ENCODE measurements at places on chromosomes 2 and 18. TPM values are rescaled to one million over a fixed set of nuclear protein-coding genes. Genes with fewer than 3 reads are reported as not detected.

- no peak for DNase-seq
- H3K4me1 ChIP-seq: no peaks in the 10 kb centered on the region
- no peaks in the 10 kb centered on the region for H3K36me3 ChIP-seq
- H3K27ac ChIP-seq: no peak overlapping the region
- no peaks in the 10 kb centered on the region for H3K27me3 ChIP-seq
- H3K4me3 ChIP-seq: no peak overlapping the region
These were observed 175.5 kb upstream of the TPO start for GRCh38 chr2:1237783-1238182.

Gene GPR17
- 0.53 TPM for total RNA-seq

DNA sequence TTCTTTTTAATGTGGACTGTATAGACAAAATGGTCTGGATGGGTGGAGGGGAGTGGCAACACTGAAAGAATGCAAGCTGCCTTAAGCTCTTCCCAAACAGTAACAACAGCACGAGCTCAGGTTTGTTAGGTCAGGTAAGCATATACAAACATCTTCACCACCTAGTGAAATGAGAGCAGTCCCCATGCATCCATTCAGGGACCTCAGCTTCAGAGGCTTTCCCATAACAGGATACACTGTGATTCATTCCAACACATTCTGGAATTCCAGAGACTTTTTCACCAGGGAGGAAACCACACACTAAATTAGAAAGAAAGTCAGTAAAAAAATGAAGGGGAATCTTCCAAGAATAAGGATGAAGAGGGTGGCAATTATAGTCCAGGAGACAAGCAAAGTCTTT lies 50.4 kb upstream of the BZW1 start:
- no peak overlapping the region for H3K27ac ChIP-seq
- H3K27me3 ChIP-seq: no peaks in the 10 kb centered on the region
- H3K36me3 ChIP-seq: no peaks in the 10 kb centered on the region
- no peaks in the 10 kb centered on the region for H3K4me1 ChIP-seq
- no peak for DNase-seq

DNA sequence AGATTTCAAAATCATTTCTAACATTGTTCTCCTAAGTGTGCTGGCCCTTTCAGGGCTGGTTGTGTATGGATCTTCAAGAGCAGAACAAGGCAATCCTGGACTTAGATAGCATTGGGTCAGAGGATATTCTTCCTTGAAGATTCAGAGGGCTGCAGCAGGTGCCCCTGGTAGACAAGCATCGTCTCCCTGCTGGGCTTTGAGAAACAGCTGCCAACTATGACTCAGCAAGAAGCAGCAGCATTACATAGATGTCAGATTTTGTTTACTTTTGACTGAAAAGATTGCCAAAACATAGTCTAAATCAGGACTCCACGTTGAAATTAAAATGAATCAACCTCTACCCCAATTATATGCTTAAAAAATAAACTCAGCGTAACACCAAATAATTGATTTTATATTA lies 618.8 kb downstream of the SOCS6 start:
- no peak overlapping the region for H3K4me3 ChIP-seq
- no peak for DNase-seq
- no peaks in the 10 kb centered on the region for H3K27me3 ChIP-seq
- H3K4me1 ChIP-seq: no peaks in the 10 kb centered on the region
- no peaks in the 10 kb centered on the region for H3K36me3 ChIP-seq

Gene CD8B2
- 0.09 TPM for total RNA-seq

GRCh38 chr18:6624661-6625311 lies 104.7 kb upstream of the ARHGAP28 start:
- peak; percentile 90 for DNase-seq
- H3K36me3 ChIP-seq: no peaks in the 10 kb centered on the region
- H3K27me3 ChIP-seq: no peaks in the 10 kb centered on the region
- H3K27ac ChIP-seq: peak overlapping the region; percentile 66

DNA sequence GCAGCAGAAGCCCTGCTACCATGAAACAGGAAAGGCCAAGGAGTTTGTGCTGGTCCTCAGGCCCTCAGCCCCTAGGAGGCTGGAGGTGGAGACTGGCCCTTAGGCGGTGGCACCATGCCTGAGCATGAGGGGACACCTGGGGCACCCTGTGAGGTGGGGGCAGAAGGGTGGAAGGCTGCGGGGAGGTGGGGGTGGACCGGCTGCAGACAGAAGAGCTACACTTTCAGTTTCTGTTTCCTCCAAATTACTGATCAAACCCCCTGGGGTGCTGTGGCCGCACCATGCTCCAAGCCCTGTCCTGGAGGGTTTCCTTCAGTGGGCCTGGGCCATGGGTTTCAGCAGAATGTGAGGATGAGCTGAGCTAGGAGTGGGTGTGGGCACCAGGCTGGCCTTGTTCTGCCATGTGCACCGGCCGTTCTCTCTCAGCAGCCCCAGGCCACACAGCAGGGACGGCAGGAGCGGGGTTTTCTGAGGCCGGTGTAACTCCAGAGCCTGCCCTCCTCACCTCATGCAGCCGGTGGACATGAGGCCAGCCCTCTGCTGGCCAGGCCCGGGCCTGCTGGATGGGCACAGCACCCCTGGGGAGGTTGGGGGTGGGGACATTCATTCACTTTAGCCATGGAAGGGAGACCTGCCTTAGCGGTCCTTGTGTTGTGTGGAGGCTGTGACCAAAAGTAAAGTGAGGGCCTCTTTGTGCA lies 51.5 kb downstream of the PLEKHB2 start:
- H3K27me3 ChIP-seq: no peaks in the 10 kb centered on the region
- no peak for DNase-seq
- no peak overlapping the region for H3K27ac ChIP-seq
- H3K4me1 ChIP-seq: no peaks in the 10 kb centered on the region
- no peaks in the 10 kb centered on the region for H3K36me3 ChIP-seq
- no peak overlapping the region for H3K4me3 ChIP-seq

- peak; percentile 48 for DNase-seq
- H3K36me3 ChIP-seq: peaks cover 55% of the 10 kb centered on the region
- H3K4me3 ChIP-seq: no peak overlapping the region
- peaks cover 17% of the 10 kb centered on the region for H3K27me3 ChIP-seq
- H3K4me1 ChIP-seq: peaks cover 59% of the 10 kb centered on the region
These were observed 17.2 kb downstream of the SPEG start for GRCh38 chr2:219451661-219452360.

DNA sequence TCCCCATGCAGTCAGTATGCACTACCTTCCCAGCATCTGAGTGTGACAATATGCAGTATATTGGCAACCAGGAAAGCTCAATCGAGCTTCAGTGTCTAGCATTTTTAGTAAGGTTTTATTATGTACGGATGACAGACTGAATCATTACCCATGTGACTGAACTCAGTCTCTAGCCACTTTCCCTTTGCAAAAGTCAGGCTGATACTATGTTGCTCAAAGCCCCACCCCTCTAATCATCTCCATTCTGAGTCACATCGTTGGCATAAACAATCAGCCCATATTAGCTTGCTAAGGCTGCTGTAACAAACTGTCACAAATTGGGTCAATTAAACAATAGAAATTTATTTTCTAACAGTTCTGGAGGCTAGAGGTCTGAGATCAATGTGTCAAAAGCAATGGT lies 25.8 kb upstream of the SRD5A2 start:
- H3K4me1 ChIP-seq: no peaks in the 10 kb centered on the region
- H3K27me3 ChIP-seq: no peaks in the 10 kb centered on the region
- no peaks in the 10 kb centered on the region for H3K36me3 ChIP-seq
- H3K4me3 ChIP-seq: no peak overlapping the region
- DNase-seq: no peak

- H3K27me3 ChIP-seq: no peaks in the 10 kb centered on the region
- no peak overlapping the region for H3K27ac ChIP-seq
- H3K4me3 ChIP-seq: no peak overlapping the region
- no peak for DNase-seq
- H3K36me3 ChIP-seq: no peaks in the 10 kb centered on the region
These were observed 1081.5 kb upstream of the ZEB2 start for GRCh38 chr2:145601361-145601925.

Gene FAM110C
- total RNA-seq: 0.71 TPM

DNA sequence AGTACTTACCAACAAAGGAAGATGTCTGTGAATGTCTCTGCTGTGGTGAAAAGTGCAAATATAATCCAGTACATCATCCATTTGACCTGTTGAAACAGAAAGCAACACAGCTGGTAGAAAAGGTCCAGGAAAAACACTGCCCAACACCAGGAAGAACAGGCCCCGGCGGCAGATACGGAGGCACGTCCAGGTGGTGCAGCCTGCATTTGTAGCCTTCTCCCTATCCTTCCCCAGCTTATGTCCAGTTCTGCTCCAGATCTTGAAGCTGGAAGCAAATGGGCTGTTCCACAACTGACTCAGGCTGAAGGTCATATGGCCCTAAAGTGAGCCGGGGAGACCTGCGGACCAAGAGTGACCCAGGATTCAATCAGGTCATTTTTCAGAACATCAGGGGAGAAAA lies 64.7 kb downstream of the MRPL35 start:
- H3K4me3 ChIP-seq: no peak overlapping the region
- H3K27ac ChIP-seq: no peak overlapping the region
- no peaks in the 10 kb centered on the region for H3K27me3 ChIP-seq
- H3K4me1 ChIP-seq: no peaks in the 10 kb centered on the region
- H3K36me3 ChIP-seq: peaks cover 6% of the 10 kb centered on the region

Gene TDRD15
- not detected for total RNA-seq

DNA sequence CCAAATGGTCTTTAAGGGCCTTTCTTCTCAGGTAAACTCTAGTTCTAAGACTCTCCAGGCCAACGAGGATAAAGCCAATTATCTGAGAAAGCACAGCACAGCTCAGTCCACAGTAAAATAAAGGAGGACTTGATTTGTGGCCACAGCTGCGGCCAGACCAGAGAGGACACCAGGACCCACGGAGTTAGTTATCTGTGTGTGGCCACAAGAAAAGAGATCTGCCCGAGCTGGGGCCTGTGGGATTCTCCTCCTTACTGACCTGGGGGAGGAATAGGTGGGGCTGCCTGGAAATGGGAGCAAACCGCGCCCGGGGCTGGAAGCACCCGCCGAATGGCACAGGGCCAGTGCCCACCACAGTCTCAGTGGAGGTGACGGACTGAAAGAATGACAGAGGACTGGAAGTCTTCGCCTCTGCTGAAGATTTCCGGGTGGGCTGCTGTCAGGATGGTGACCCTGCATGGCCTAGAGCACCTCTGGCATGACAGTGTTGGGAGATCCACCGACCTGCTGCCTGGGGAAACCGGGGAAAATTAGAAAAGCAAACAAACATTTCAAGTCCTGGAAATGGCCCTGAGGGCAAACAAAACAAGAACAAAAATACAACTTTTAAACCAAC lies 13.3 kb downstream of the PROC start:
- no peak overlapping the region for H3K4me3 ChIP-seq
- H3K27ac ChIP-seq: no peak overlapping the region
- DNase-seq: no peak
- H3K27me3 ChIP-seq: no peaks in the 10 kb centered on the region
- H3K36me3 ChIP-seq: no peaks in the 10 kb centered on the region
- no peaks in the 10 kb centered on the region for H3K4me1 ChIP-seq

Measured in muscle of leg (tissue), 16 donors.